ENCODE measurements at places on chromosomes 5 and 9.
A peak's percentile ranks its signal among the peaks of the same experiment; 100 is the strongest.

GRCh38 chr9:121568343-121569265 is 69.0 kb upstream of the GGTA1 start:
- no peak for DNase-seq

- DNase-seq: peak; percentile 19
Observed at GRCh38 chr9:120755810-120756434, 37.3 kb downstream of the FBXW2 start.

- DNase-seq: no peak
Observed at GRCh38 chr5:177496070-177496726, 1.2 kb downstream of the PDLIM7 start.

DNA sequence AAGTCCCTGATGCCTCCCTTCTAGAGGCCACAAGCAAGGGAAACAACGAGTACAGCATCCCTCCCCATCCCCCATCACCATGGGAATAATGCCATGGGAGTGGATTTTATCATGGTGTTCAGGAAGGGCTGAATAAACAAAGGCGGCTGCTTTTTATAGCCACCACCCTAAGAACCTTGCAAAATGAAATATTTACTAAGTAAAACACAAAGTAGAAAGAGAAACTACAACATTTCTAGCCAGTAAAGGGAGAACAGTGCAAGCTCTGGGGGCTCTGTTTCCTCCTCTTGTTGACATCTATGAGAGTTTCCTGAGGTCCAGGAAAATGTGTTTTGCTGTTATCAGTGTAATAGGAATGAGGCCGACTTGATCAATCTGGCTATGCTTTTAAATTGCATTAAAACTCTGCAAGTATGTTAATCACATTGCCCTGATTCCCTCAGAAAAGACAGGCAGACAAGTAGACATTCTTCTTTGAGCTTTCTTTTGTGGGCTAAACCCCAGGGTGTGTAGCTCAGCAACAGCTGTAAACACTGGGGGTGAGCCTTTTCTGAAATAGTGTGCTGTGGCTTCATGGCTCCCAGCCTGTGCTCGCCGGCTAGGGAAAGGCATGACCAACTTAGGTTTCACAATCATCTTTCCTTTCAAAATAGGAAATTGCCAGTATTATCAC is 31.1 kb downstream of the SV2C start:
- DNase-seq: no peak

GRCh38 chr5:89418407-89419085 is 535.6 kb upstream of the MEF2C start:
- no peak for DNase-seq

DNA sequence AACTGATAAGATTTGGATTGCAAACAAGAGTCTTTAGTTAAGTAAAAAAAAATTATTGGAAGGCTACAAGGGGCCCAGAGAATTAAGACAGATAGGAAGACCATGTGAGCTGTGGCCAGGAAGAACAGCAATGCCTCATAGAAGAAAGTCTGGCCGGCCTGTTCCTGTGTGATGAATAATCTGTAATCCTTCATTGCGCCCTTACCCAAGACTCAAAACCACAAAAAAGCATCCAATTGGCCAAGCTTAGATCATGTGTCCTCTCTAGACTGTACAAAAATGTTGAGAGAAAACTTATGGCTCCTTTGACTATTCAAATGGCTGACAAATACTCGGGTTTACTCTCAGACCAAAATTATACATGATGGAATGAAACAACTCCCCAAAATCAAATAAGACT is 1383.5 kb downstream of the PTPRD start:
- DNase-seq: no peak

- DNase-seq: no peak
Observed at GRCh38 chr9:19199012-19199411, 31.5 kb upstream of the DENND4C start.

- no peak for DNase-seq
Observed at GRCh38 chr5:123873846-123874245, 361.9 kb downstream of the CSNK1G3 start.

DNA sequence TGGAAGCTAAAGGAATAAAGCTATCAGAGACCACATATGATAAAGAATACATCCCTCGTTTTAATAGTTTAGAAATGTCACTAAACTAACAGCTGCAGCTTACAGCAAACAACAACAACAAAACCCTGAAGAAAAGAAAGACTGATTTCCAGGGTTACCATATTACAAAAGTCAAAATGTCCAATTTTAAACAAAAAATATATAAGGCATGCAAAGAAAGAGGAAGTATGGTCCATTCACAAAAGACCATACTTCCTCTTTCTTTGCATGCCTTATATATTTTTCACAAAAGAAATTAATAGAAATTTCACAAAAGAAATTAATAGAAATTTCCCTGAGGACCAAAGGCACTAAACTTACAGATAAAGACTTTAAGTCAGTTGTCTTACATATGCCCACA is 354.2 kb downstream of the ARL15 start:
- no peak for DNase-seq

DNA sequence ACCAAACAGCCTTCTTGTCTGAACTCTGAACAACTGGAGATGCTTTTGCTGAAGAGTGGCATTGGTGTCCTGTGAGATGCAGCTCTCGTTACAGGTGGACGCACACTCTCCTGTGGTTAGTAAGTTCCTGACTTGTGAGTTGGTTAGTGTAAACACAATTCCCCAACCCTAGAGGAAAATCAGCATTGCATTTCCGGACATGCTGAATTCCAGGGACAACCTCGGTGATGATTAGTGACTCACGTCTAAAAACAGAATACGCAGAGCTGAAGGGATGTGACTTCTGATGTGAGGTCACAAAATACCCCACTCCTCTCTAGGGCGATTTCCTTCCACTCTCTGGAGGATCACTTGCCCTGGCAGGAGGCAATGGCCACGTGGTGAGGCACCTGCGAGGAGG is 5.0 kb downstream of the OR2V2 start:
- no peak for DNase-seq

- DNase-seq: no peak
Observed at GRCh38 chr5:67005737-67006499, 190.7 kb downstream of the CD180 start.

DNA sequence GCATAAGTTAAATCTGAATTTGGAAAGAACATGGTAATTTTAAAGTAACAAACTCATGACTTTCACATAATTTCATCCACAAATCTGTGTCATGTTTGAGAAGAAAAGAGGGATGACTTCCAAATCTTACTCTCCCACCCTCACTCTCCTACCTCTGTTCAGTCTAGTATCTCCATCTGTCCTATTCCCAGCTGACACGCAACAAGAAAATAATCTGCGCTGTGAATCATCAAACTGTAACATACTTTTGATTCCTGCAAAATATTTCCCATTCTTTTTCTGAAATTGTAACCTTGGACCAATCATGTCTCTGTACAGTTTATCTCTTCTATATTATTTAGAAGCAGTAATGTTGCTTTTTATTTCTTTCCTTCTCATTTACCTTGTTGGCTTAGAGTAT is 91.4 kb downstream of the SLC12A2 start:
- DNase-seq: no peak

- DNase-seq: no peak
Observed at GRCh38 chr9:114382699-114383520, 4.9 kb downstream of the AKNA start.

GRCh38 chr9:14888875-14889274 is 21.4 kb downstream of the FREM1 start:
- no peak for DNase-seq

GRCh38 chr9:112484607-112485006 is 2.0 kb upstream of the KIAA1958 start:
- no peak for DNase-seq

- DNase-seq: no peak
Observed at GRCh38 chr9:107707428-107707837, 217.9 kb upstream of the KLF4 start.

- no peak for DNase-seq
Observed at GRCh38 chr5:41527201-41527779, 16.9 kb upstream of the PLCXD3 start.

GRCh38 chr5:6525910-6526309 is 77.3 kb downstream of the UBE2QL1 start:
- DNase-seq: peak; percentile 15

- no peak for DNase-seq
Observed at GRCh38 chr5:75659791-75660450, 48.7 kb downstream of the ANKDD1B start.

GRCh38 chr9:72691671-72692070 is 170.3 kb downstream of the TMC1 start:
- no peak for DNase-seq

DNA sequence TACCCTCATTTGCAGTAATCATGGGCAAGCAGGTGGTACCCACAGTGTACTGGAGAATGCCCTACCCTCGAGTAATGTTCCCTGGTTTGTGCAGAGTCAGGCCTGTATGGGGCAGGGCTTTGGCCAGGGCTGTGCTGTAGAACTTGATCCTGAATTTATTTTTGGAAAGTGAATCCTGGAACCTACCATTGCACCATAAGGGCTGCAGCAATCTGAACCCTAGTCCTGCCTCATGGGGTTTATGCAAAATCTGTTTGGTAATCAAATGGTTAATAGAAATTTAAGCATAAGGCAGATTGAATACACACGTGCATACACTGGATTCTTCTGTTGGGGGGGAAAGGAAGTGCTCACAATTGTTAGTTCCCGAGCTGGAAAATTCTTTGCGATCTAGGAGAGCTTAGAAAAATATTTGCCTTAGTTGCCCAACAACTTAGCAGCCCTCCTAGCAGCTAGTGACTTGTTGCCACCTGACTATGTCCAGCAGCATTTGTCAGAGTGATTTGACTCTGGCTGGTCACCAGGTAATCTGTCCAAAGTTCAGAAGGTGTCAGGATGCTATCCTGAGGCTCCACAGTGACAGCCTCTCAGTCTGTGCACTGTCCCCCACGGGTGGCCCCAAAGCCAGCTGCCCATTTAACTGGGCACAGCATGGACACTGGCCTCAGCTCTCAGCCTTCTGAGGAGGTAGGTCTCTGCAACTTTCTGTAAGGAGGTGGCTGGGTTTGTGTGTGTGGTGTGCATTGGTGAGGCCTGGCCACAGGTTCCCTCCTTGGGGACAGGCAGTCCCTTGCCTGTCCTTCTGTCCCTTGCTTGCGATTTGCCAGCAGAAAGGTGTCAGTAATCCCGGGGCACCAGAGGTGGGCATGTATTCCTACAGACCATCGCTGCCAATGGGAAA is 8.3 kb downstream of the MVB12B start:
- DNase-seq: no peak

- DNase-seq: no peak
Observed at GRCh38 chr5:77454123-77454522, 38.0 kb downstream of the WDR41 start.

GRCh38 chr5:66987949-66988838 is 208.4 kb downstream of the CD180 start:
- DNase-seq: no peak

DNA sequence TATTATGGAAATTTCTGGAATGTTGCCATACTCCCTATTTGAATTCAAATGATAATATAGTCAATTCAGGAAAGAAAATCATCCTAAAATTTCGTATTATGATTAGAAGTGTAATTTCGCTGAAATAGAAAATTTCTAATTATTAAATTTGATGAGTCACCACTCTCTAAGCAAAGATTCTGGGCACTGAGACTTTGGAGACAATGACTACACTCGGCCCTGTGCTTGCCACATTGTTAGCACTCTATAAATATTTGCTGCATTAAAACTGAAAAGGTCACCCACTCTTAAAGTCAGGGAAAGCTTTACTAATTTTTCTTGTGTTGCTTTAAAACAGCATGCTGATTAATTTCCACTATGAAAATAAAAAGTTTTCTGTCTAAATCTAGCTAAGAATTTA is 240.3 kb downstream of the TLE4 start:
- no peak for DNase-seq

DNA sequence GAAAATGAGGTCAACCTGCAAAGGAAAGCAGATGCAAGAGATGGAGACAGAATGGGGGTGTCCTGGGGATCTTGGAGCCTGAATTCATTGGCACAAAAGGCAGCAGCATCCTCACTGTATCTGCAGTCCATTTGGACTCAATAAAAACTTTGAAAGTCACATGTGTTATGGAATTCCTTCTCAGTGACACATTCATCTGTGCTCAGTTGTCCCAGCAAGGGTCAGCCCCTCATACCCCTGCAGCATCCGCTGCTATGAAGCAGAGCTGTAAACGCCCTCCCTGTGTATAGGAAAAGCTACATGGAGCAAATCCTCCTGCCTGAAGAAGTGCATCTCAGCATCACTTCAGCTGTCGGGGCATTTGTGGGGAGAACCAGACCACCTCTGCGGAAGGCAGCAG is 14.5 kb upstream of the RARS1 start:
- no peak for DNase-seq

- DNase-seq: no peak
Observed at GRCh38 chr5:1089146-1089545, 22.7 kb downstream of the SLC12A7 start.

DNA sequence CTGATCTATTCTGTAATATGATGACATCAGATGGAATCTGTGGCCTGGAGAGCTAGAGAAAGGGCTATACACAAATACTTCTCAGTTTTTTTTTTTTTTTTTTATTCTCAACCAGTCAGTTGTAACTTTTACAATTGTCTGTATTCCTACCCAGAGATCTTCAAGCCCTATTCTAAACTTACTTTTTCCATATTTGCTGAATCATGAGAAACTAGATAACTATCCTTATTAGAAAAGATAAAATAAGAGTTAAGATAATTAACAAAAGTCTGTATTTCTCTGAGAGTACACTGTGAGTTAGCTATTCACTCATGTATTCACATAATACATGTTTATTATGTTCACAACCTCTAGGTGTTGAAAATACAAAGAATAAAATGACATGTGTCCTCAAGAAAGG is 1575.9 kb downstream of the EFNA5 start:
- no peak for DNase-seq

GRCh38 chr5:58795327-58795726 is 212.5 kb downstream of the RAB3C start:
- DNase-seq: no peak

- DNase-seq: no peak
Observed at GRCh38 chr5:916441-917293, 24.0 kb downstream of the TRIP13 start.

DNA sequence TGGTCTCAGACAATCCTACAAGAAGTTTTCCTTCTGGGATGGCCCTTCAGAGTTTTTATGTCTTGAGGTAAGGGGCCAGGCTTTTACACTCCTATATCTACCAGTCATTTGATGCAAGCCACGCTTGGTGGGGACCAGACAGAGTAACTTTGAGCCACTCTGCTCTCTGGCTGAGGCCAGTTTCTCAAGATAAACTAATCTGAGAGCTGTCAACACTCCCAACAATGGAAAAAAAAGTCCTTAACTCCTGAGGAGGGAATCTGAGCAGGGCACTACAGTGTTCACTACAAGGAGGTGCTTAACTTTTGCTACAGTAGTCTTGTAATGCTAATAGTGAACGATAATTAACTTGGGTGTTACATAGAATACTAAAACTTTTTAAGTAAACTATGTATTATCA is 62.7 kb downstream of the MRPS30 start:
- DNase-seq: no peak

- DNase-seq: no peak
Observed at GRCh38 chr9:98811051-98811650, 3.7 kb downstream of the GALNT12 start.

DNA sequence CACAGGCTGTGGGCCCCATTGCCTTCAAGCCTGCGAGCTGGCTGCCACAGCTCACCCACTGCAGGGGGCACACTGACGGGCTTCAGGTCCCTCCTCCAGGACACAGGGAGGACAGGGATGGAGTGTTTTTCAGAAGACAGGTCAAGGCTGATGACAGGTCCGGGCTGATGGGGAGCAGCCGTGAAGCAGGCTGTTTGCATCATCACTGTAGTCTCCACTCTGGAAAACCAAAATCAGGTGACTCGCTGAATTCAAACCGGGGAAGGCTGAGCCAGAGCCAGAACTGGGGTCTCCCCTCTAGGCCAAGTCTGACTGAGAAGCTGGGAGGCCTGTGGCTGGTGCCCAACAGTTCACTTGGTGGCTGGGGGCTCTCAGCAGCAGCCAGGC is 48.5 kb downstream of the OLFM1 start:
- DNase-seq: no peak

GRCh38 chr5:31680528-31680927 is 41.6 kb downstream of the PDZD2 start:
- no peak for DNase-seq

Data from GM12864 (cell line).